Fibroblast of villous mesenchyme (primary cell): ENCODE measurements at places on chromosomes 2 and 18. TPM values are rescaled to one million over a fixed set of nuclear protein-coding genes. Genes with fewer than 3 reads are reported as not detected.
A peak's percentile ranks its signal among the peaks of the same experiment; 100 is the strongest.

DNA sequence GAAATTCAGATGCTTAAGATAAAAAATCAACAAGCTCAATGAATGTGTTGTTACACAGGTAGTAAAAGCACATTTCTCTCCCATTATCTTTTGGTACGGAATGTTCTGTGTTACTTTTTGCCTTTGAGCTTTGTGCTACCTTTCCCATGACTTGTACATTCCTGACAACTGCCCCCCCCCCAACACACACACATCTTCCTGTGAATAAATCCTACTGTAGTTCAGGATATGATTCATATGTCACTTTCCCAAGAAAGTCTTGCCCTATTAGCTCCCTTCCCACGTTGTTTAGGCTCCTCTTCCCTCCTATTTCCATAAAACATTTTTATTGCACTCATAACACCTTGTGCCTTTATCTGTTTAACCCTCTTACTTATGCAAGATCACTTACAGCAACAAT is 442.6 kb upstream of the LRATD1 start:
- peak; percentile 0 for DNase-seq

DNA sequence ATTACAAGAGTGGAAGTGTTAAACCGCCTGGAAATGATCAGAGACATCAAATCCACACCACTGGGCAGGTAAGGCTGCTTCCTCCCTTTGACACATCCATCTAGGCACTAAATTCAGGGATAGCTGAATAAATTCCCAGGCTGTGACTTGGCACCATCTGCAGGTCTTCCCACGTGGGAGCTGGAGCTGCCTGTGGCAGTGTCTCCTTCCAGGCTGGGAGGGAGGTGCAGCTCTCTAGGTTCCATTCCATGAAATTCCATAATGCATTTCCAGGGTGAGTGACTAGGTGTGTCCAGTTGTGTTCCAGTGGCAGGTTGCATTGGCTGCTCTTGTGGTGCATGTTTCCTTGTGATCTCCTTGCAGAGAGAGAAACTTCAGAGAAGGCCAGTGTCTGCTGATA is 188.9 kb upstream of the CXCR4 start:
- no peak for DNase-seq

DNA sequence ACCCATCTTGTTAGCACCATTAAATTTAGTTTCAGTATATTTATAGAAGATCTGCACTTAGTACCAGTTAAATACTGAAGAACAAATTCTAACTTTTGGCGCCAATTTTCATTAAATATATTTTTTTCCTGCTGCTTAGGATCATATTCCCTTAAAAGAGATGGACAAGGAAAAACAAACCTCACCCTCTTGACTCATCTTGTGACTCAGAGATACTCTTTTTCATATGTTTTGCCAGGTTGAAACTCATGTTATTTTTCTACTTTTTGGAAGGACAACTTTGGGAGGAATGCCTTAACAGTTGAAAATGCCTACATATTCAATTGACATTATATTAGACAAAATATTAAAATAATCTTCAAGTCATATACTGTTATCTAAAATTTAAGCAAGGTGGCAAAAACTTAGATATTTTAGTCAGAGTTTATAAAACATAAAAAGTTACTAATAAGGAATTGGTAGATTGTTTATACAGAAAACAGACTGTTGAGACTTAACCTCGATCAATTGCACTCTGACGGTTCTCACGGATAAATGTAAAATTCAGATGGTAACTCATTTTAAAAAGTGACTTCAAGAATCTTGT is 36.2 kb downstream of the PNO1 start:
- peak; percentile 30 for DNase-seq

GRCh38 chr18:58143386-58143785 is 99.4 kb downstream of the NEDD4L start:
- peak; percentile 98 for DNase-seq

KRTCAP3 gene
- not detected in 2 replicates for total RNA-seq

CD8B gene
- total RNA-seq, result not detected in 2 replicates
